ENCODE measurements at places on chromosomes 1 and 21.

DNA sequence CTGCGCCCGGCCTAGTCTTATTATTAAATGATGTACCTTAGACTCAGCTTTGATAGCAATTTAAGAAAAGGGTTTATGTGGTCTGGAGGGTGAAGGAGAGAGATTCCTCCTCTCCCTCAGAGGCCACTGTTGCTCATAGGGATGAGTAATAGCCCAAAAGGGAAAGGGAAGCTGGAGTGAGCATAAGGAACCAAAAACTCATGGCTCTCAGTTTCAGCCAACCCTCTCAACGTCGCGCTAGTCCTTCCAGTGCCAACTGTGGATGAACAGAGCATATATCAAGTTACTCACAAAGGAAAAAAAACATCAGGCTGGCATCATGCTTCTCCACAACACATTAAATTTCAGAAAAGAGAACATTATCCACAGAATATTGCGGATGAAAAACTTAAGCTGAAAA lies 8.3 kb upstream of the GPR89B start:
- DNase-seq: no peak

DNA sequence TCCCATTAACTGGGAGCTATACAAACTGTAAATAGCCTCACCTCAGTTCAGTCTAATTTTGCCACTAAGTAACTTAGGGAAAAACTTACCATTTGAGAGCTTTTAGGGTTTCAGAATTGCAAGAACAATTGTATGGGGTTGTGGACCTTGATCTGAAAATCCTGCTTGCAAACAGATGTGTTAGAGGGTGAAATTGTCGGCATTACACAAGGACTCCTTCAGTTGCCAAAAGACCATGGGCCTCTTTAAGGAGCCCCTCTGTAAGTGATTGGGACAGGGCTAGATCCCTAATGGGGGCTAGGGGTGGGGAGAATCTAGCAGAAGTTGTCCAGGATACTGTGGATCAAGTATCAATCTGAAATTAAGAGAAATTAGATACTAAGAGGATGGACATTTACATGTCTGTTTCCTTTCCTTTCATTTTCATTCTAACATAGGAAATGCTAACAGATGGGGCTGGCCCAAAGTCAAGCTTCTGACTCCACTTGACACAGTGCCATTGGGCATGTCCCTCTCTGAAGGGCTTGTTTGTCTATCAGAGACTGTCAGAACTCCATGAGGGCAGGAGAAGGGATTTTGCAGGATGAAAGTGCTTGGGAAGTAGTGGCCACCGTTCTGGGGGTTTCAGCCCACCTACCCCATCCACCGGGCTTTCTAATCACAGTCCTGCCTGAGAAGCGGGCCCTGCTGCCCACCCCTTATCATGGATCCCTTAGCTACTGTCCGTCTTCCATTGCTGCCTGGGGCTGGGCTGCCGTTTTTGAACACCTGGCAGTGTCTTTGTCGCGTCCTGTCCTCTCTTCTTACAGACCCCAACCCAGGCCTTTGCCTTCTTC lies 54.7 kb downstream of the STUM start:
- peak; percentile 95 for DNase-seq

DNA sequence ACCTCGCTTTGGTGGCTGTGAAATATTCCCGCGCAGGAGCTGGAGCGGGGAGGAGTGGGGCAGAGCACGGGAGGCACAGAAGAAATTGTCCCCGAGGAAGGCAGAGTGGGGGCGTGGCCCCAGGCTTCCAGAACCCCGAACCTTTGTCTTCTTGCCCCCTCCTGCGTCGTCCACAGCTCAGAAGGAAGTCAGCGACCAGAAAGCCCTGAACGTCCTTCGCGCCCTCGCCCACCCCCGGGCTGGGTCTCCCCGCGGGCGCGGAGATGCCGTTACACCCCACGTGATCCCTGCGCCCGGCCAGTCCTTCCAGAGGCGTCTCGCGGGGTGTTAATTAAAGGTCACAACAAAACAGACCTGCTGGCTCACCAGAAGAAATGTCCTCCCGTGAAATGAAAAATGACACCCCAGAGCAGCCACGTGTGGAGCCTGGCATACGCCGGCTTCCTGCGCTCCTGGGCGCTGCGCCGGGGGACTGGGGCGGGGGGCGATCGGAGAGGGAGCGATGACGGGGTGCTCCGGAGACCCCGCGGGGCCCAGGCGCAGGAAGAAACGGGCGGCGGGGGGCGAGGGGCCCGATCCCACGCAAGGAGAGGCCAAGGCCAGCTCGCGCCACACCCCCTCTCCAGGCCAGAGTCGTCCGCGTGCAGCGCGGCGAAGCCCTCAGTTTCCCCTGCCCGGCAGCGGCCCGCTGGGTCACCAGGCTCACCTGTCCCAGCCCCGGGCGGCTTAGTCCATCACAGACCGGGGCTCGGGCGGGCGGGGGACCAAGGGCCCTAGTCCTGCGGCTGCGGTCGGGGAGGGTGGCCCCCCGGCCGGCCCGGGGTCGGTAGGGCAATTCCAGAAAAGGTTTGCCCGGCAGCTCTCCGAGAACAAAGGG lies 995 bp upstream of the KIF26B start:
- peak; percentile 85 for DNase-seq

DNA sequence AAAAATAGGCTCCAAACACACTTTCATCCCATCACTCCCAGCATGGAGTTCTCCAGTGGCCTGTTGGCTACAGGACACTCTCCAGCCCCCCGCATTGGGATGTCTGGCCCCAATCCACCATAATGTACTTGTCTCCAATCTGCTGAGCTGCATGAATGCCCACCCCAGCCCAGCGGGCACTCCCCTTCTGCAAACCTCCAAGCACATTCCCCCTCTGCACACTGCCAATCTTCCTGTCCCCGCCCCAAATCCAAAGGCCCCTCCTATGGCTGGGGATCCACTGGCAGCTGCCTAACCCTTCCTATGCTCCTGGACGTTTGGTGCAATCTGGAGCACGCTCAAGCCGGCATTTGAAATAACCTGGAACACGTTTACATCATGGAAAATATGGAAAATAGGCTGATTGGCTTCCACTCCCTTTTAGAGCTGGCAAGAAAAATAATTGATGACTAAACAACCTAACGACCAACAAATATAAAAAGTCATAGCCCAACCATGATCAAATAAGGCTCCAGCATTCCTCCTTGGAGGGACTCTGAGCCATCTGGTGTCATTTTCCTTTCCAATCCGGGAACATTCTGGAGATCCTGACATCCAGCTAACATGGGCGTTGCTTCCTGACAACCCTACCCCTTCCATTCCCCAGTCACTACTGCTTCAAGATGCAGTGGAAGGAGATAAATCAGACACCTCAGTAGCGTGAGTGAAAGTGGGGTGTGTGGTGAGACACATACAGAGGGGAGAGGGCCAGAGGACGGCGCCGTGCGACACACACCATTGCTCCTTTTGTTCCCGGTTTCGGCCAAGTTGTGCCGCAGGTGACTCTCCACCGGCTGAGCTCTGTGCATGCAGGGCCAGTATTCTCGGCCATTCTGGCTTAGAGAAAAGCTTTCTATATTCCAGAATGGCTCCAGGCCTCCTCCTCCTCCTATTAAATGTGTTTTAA lies 41.6 kb downstream of the PDE9A start:
- no peak for DNase-seq

- DNase-seq: no peak
Measured at GRCh38 chr1:206850401-206850800, 15.0 kb upstream of the IL20 start.

GRCh38 chr1:214454569-214455396 lies 96.6 kb downstream of the PTPN14 start:
- DNase-seq: no peak

DNA sequence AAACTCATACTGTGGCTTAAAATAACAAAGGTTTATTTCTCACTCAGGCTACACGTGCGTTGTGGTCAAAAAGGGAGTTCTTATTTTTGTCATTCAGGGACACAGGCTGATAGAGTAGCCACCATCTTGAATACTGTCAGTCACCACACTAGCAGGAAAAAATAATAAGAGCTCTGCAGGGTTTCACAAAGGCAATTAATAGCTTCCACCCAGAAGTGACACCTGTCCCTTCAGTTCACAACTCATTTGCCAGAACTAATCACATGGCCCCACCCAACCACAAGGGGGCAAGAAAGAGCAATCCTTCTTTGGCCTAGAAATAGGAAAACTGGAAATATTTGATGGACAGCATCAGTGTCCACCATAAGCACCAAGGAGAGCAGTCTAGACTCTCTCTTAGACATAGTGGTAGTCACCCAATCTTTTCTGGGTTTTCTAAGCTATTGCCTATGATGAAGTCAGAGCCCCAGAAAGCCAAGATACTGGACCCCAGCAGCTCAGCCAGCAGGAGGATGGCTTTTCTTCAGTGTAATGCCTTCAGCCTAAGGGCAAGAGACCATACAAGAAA lies 8.2 kb downstream of the HAPLN2 start:
- no peak for DNase-seq

DNA sequence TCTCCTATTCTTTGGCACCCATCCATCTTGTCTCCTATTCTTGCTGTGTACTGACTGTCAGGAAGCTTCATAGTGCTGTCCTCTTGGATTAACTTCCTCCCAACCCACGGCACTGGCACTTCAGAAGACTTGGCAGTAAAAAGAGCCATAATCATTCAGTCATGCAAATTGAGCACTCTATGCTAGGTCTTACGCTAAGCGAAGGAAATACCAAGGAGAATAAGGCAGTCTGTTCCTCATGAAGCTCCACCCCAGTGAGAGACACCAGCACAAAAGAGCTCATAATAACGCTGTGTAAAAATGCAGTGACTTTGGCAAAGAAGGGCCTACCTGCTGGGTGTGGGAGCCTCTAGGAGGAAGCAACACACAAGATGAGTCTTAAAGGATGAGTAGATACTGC lies 67.1 kb downstream of the GFI1 start:
- no peak for DNase-seq

DNA sequence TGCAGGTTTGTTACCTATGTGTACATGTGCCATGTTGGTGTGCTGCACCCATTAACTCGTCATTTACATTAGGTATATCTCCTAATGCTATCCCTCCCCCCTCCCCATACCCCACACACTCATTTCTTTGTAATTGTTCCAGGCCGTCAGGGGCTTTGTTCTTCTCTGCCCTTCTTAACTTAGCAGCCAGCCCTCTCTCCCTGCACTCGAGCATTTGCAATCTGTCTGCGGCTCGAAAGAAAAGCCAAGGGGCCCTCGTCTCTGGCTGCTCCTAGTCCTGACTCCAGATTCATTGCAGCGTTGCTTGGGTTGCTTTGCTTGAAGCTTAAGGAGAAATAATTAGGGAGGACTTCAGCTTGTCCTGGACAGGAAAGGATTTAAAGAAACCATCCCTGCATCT lies 85.7 kb downstream of the ATP1A1 start:
- no peak for DNase-seq

DNA sequence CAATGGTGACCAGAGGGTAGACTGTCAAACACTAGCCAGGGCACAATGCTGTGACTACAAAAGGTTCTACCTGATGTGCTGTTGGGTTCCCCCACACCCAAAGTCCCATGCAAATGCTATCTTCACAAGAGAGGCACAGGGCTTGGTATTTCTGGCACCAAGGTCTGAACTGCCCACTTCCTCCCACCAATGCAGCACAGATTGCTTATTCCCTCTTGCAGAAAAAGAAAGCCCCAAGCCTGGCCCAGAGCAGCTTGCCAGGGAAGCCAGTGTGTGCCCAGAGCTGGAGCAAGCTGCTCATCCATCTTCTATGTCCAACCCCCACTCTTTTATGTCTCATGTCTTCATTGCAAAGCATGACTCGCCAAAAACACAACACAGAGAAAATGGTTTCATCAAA lies 149.4 kb upstream of the CAMK1G start:
- DNase-seq: no peak

GRCh38 chr1:207499573-207499972 lies 3.6 kb downstream of the CR1 start:
- peak; percentile 63 for DNase-seq

DNA sequence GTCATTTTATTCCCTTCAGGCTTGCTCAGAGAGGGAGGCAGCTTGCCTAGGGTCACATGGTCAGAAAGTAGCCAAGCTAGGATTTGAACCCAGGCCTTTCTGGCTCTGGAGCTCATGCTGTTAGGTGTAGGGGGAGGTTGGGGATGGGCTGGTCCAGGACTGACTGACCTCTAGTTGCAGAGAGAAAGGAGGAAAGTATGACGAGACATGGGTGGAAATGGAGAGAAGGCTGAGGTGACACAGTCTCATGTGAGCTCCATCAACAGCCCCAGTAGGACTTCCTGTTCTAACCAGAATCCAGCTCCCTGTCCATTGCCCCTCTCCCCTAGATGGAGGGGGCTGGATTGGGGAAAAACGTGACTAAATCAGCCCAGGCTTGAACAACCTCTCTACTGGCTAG lies 15.5 kb upstream of the SYNC start:
- DNase-seq: no peak

GRCh38 chr1:104853276-104853675 lies 1103.6 kb downstream of the AMY1C start:
- DNase-seq: no peak

GRCh38 chr1:116166655-116167054 lies 55.5 kb downstream of the MAB21L3 start:
- DNase-seq: no peak

- DNase-seq: no peak
Measured at GRCh38 chr21:16181018-16181417, 451.2 kb downstream of the USP25 start.

DNA sequence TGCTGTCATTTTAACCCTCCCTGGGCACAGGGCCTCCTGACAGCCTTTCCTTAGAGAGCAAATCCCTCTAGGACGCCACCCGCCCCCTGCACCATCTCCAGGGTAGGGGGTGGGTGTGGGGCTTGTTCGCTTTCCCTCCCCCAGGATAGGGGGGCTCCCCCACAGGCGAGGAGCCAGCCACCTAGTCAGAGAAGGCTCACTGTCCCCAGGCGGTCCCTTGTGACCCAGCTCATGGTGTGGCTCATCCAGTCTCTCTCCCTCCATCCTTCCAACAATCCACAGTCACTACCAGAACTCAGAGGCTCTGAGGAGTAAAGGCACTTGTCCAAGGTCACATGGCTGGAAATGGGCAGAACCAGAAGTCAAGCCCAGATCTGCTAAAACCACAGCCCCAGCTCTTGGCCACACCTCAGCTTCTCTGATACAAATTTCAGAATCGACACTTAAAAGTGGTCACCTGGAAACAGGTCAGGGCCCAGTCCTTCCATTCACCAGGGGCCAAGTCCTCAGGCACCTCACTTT lies 89.8 kb downstream of the MRPL37 start:
- peak; percentile 56 for DNase-seq

DNA sequence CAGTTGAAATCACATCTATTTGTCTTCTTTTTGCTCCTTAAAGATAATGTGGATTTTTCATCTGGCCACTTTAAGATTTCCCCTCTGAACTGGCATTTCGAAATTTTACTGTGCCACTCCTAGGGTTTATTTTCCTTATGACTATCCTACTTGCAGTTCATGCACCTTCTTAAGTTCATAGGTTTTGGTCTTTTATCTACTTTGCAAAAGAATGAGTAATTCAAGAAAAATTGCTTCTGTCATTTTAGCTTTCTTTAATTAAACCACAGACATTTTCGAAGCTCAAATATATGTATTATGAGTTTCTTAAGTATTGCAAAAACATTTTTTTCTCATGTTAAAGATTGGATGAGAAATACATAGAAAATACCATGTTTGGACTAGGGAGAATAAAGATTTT lies 1244.8 kb upstream of the TMPRSS15 start:
- no peak for DNase-seq

Measured in lower leg skin (tissue), 4 donors.